NCI-H1105 (cell line): ENCODE measurements at places on chromosomes 2 and 18.

- no peak for DNase-seq
Observed at GRCh38 chr18:31041271-31042083, 1.1 kb downstream of the DSC3 start.

GRCh38 chr2:65786007-65786717 lies 353.8 kb upstream of the SPRED2 start:
- DNase-seq = no peak

DNA sequence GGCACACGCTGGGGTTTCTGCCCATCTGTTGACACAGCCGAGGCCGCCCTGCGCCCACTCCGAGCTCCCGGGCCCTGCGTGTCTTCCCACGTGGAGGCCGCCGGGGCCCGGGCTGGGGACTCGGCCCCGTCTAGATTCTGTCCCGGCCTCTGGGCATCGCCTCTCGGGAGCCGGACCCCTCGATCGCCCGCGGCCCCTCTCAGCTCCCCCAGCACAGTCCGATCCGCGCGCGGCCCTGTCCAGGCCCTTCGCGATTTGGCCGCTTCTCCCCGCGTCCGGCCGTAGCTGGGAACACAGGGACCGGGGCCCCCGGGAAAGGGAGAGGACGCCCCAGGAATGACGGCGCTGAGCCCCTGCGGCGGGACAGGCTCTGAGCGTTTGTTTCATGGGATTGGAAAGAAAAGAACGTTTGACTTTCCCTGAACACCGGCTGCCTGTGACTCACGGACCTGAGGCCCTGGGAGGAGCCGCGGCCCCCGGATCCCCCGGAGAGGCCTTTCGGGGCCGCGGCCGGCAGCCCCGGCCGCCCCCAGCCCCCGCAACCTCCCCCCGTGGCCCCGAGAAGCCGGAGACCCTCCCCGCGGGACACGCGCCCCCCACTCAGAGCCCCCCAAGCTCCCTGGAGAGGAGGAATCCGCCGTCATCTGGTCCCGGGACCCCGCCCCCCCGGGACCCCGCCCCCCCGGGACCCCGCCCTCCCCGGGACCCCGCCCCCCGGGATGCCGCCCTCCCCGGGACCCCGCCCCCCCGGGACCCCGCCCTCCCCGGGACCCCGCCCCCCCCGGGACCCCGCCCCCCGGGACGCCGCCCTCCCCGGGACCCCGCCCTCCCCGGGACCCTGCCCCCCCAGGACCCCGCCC lies 62.7 kb upstream of the CTDP1 start:
- no peak for DNase-seq

GRCh38 chr2:127620866-127621265 lies 25.1 kb upstream of the GPR17 start:
- DNase-seq = no peak

DNA sequence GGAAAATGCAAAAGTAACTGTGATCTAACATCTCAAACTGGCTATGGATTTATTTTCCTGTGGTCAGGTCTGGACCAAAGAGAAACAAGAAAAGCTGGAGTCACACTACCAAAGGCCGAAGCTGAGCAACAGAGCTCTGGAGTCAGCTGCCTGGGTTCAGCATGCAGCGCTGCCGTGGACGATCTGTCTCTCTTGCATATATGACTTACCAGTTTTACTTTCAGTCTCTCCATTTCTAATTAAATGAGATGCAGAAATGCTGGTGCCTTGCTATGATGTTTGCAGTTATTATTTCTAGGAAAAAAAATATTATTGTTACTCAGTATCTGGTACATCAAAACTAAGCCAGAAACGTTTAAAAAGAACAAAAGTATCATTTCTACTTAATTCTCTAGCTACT lies 813.2 kb downstream of the RNF144A start:
- DNase-seq = no peak

- no peak for DNase-seq
Observed at GRCh38 chr2:7430869-7431641, 513.8 kb downstream of the RNF144A start.

DNA sequence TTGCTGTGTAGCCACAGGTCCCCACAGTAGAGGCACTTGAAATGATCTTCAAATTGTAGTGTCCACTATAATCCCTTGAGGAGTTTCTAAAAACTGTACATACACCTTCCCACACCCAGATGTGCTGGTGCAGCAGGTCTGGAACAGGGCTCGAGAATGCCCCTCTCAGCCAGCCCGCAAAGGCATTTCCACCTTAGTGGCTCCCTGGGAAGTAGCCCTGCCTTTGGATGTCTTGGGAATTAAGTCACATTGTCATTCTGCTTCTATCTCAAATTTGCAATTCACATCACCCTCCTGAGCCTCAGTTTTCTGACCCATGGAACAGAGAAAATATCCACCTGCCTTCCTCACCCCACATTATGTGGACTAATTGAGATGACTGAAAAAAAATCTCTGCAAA lies 44.3 kb upstream of the TCF7L1 start:
- DNase-seq = no peak

GRCh38 chr2:64910972-64911433 lies 78.2 kb upstream of the SLC1A4 start:
- DNase-seq = no peak

GRCh38 chr2:144999071-144999875 lies 479.4 kb upstream of the ZEB2 start:
- DNase-seq = no peak
